ENCODE measurements at places on chromosomes 5 and 9.

- no peak for DNase-seq
These were observed 307.4 kb downstream of the NFIB start for GRCh38 chr9:14006386-14007187.

DNA sequence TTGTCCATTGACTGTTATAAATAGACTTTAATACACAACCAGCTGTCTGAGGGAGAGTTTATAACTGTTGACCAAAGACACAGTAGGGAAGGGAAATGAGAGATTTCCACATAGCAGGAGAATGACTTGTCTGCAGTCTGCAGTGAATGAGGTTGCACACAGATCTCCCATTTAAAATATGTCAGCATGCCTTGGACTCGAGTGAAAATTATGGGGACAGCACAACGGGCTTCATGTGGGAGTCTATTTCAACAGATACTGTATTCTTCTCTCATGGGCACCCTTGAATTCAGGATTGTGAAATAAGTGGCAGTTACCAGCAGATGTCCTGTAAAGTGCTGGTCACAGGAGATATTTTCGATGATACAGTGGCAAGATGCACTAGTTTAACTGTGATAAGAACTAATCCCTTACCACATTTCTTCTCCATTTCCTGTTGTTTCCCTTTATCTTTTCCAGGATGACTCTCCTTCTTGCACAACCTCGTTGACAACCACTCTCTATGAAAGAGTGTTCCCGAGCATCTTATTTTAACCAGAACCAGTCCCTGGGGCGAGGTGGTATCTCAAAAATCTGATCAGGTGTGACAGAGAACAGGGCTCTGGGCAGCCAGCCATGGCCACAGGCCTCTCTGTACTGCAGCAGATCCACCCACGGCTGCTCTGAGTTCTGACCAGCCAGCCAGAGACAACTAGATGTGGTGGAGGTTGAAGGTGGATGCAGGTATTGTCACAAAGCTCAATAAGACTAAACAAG, 51.5 kb upstream of the MAP3K1 start:
- no peak for DNase-seq

DNA sequence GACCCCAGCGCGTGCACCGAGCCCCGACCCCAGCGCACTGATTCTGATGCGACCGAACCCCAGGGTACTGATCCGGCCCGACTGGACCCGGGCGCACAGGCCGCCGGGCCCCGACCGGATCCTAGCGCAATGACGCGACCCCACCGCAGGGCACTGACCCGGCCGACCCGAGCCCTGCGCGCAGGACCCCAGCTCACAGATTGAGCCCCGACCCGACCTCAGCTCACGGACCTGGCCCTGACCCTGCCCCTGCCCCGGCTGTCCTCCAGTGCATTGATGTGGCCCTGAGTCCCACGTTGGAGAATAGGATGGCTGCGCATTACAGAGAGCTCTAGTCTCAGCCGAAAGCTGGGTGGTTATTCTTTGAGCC, 438 bp downstream of the TRIP13 start:
- no peak for DNase-seq

- peak; percentile 76 for DNase-seq
These were observed 35.0 kb downstream of the IPPK start for GRCh38 chr9:92634712-92635605.

DNA sequence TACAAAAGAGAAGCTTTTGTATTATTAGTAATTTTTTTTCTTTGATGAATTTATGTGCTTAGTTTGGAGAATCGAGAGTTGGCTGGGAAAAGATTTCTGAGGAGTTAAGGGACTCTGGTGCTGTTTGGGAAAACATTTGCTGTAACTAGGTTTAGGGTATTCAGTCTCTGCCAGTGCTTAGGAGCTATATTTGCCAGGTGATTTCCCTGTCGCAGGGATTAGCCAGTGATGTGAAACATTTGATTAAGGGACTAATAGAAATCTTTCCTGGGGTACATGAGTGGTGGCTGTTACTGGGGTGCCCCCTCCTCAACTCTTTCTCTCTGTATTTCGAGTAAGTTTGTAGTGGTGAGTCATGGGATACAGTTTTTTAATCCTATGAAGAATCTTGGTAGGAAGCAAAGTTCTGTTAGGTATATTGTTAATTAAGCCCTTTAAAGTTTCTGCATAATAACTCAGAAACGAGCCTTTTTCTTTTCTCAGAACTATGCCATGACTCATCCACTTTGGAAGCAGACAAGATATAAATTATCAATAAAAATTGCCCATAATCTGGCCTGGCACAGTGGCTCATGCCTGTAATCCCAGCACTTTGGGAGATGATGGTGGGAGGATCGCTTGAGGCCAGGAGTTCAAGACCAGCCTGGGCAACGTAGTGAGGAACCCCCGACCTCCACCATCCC, 18.6 kb downstream of the RGMB start:
- DNase-seq: no peak

- no peak for DNase-seq
These were observed 169.0 kb downstream of the CDK5RAP2 start for GRCh38 chr9:120410925-120411501.

- DNase-seq: no peak
These were observed 59.1 kb downstream of the GALNT12 start for GRCh38 chr9:98866435-98867102.

DNA sequence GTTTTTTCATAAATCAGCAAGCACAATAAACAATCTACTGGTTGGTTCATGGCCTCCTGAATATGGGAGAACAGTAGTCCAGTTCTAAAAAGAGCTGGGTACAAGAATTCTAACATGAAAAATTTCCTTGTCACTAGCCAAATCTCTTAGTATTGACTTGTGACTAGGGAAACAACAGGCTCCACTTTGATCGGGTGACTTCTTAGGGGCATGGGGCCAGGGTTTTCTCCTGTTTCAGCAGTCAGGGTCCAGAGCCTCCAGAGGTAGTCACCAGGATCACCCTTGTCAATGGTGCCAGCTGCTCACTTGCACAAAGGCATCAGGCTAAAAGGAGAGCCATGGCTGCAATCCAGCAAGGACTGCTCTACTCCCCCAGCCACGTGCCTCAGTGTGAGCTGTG, 38.1 kb downstream of the LPAR1 start:
- DNase-seq: no peak

- DNase-seq: no peak
These were observed 191.9 kb upstream of the SLC27A6 start for GRCh38 chr5:128773378-128773777.

DNA sequence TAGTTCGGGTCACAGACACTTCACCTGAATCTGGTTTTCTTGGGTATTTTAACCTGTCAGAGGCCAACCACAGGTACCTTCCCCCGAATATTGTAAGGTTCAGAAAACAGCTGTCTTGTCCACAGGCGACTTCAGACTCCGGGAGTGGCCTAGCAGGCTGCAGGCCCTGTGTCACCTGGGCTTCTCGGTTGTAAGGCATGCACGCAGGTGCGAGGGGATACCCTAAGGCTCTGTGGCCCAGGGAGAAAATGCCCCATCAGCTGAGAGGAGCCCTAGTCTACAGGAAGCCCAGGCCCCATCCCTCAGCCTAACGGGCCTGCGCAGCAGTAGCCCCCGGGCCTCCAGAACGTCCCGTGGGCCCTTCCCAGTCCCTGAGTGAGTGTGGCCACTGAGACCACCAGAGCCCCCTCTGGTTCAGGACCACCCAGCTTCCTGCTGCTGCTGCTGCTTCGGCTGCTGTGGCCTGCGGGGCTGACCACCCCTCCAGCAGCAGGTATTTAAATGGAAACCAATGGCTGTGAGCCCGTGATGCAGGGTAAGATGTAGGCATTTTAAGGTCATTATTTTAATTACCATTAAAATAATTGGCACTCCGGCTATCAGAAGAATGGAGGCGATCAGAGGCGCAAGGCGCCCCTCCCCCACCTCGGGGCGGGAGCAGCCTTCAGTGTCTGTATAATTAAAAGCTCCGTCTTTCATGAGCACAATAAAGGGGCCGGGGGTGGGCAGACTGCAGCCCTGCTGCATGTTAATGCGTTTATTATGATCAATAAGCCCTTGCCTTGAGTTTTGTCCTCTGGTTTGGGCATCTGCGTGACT, 65.4 kb downstream of the PSMB7 start:
- DNase-seq: no peak

DNA sequence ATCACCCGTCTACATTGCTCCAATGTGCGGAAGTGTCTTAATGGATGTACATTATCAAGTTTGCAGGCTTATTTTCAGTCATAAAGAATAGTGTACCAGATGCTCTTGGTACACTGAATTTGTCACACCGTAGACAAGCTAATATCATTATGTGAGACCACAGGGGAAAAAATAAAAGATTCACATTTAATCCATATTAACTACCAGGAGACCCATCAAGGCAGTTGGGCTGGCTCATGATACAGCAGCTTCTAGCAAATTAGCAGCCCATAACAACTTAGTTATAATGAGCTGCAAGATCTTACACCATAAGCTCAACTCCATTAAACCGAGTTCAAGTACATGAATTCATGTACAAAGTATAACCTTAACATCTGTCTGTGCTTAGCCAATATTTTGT, 324.9 kb downstream of the CTNND2 start:
- no peak for DNase-seq

DNA sequence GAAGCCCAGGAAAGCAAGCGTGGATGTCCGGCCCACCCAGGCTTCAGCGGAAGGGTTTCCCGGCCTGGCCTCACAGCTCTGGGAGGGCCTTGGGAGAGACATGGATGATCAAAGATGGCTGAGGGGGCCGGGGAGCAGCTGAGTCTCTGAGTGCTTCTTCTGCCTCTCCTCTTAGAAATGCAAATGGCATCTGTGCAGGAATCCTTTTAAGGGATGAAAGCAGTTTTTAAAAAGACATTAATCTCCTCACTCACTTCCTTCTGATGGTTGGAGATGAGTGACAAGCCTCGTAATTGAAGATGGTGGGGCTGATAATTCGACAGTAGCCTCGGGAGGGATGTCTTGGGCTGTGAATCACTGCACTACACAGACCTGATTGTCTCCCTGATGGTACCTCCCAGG, 24.3 kb upstream of the PITX1 start:
- DNase-seq: no peak

- no peak for DNase-seq
These were observed 290.9 kb upstream of the RGMB start for GRCh38 chr5:98482321-98483300.

- no peak for DNase-seq
These were observed 1944.6 kb upstream of the WWC1 start for GRCh38 chr5:166346726-166347374.

DNA sequence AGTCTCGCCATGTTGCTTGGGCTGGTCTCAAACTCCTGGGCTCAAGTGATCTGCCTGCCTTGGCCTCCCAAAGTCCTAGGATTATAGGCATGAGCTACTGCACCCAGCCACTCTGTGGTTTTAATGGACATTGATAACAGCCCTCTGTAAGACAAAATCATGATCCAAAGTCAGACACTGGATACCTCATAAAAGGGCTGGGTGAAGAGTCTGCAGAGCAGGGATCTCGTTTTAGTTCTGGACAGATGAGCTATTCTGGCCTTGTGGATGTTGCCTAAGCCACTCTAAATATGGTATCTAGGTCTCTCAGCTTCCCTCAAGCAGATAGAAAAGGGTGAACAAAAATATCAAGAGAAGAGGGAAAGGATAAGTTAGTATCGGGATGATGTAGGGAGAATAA, 133.4 kb upstream of the OSMR start:
- no peak for DNase-seq

GRCh38 chr5:168728546-168729211, 149.5 kb upstream of the PANK3 start:
- no peak for DNase-seq

GRCh38 chr9:132646726-132647125, 23.1 kb downstream of the DDX31 start:
- DNase-seq: no peak

DNA sequence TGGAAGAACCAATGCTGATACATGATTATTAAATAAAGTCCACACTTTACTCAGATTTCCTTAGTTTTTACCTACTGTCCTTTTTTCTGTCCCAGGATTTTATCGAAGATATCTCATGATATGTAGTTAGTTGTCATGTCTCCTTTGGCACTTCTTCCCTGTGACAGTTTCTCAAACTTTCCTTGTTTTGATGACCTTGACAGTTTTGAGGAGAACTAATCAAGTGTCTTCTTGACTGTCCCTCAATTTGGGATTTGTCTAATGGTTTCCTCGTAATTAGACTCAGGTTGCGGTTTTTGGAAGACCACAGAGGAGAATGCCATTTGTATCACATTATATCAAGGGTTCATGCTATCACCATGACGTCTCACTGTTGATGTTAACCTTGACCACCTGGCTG, 483.1 kb upstream of the ZNF608 start:
- no peak for DNase-seq

GRCh38 chr9:4277531-4277991, 22.3 kb downstream of the GLIS3 start:
- DNase-seq: no peak

Measured in left lobe of liver (tissue), 2 donors.